NCI-H1930 (cell line): ENCODE measurements at places on chromosomes 7 and 10.

DNA sequence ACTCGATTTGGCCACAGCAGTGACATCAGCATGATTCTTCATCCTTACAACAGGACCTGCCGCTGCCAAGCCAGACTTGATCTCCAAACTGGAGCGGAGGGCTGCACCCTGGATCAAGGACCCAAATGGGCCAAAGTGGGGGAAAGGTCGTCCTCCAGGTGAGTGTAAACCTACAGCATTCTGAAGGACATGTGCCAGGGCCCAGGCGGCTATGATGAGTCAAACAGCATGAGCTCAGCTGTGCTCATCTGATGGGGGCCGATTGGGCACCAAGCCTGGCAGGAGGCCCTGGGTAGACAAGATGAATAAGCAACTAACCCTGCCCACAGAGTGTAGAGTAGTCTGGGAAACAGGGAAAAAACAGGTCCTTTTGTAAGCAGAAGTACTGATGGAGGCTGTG lies 14.4 kb upstream of the ATP6V0E2 start:
- DNase-seq = no peak

DNA sequence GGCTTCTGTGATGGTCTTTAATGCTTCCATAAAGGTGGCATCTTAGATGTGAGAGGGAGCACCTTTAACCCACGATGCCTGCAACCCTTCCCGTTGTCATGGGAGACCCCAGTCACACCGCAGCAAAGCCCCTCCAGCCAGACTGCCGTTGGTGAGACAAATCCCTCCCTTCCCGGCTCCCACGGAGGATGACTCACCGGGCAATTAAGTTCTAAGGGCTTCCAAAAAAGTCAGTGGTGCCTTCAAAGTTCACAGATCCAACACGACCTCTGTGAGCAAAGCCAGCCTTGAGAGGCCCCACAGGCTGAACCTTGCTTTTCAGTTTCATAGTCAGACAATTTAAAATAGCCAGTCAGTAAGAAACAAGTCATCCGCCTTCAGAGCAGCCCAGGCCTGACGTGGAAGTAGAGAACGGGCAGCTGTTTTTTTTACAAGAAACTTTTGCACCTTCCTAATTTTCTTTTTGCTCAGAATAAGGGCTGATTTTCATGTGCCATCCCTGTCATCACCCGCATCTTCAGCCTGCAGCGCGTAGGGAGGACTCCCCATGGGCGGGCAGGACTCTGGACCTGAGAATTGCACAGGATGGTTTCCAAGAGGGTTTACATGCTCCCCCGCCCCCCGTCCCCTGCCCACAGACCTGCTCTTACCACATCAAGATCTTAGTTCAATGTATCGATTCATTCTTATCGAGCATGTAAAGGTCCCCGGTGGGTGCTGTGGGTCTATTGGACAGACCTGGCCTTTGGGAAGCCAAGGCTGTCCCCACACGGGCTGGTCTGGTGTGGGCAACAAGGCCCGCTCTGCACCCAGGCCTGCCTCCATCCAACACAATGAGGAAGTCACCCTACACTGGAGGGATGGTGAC lies 333.9 kb downstream of the DNAJB6 start:
- DNase-seq = no peak

- no peak for DNase-seq
Observed at GRCh38 chr10:102396317-102396650, 779 bp downstream of the NFKB2 start.

DNA sequence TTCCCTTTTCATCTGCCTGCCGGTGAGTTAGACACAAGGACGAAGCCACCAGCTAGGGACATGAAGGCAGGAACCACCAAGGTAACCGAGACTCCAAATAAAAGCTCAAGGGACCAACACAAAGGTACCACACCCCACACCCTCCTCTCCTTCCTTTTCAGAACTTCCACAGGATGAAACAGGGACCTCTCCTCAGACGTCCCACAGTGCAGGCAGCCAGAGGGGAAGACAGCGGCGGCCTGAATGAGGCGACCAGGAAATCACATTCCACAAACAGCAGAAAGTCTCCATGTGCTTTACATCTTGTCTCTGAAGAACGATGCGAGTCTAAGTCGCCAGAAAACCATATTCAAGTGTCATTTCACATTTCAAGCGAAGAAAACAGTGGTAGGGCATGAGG lies 97.8 kb downstream of the DIP2C start:
- no peak for DNase-seq
